Posterior cingulate gyrus (tissue), 11 donors: ENCODE measurements at places on chromosomes 7 and 10.
A peak's percentile ranks its signal among the peaks of the same experiment; 100 is the strongest.

DNA sequence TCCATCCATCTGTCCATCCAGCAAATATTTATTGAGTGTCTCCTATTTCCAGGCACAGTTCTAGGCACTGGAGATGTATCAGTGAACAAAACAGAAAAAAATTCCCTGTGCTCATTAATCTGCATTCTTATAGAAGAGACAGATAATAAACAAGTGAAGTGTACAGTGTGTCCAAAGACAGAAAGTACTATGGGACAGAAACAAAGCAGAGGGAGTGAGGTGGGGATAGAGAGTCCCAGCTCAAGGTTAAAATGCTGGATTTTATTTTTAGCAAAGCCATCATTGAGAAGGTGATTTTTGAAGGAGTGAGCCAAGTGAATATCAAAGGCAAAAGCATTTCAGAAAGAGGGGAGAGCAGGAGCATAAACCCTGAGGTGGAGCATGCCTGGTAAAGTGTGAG, 21.8 kb upstream of the EXOC6 start:
- no peak for DNase-seq

GRCh38 chr7:106111655-106112117, 426 bp downstream of the SYPL1 start:
- DNase-seq: peak; percentile 48

GRCh38 chr7:37448011-37448635, 541 bp downstream of the ELMO1 start:
- peak; percentile 52 for DNase-seq

- no peak for DNase-seq
Measured at GRCh38 chr10:70820976-70821750, 5.4 kb downstream of the SGPL1 start.

- DNase-seq: no peak
Measured at GRCh38 chr7:158279539-158280447, 307.8 kb downstream of the PTPRN2 start.

DNA sequence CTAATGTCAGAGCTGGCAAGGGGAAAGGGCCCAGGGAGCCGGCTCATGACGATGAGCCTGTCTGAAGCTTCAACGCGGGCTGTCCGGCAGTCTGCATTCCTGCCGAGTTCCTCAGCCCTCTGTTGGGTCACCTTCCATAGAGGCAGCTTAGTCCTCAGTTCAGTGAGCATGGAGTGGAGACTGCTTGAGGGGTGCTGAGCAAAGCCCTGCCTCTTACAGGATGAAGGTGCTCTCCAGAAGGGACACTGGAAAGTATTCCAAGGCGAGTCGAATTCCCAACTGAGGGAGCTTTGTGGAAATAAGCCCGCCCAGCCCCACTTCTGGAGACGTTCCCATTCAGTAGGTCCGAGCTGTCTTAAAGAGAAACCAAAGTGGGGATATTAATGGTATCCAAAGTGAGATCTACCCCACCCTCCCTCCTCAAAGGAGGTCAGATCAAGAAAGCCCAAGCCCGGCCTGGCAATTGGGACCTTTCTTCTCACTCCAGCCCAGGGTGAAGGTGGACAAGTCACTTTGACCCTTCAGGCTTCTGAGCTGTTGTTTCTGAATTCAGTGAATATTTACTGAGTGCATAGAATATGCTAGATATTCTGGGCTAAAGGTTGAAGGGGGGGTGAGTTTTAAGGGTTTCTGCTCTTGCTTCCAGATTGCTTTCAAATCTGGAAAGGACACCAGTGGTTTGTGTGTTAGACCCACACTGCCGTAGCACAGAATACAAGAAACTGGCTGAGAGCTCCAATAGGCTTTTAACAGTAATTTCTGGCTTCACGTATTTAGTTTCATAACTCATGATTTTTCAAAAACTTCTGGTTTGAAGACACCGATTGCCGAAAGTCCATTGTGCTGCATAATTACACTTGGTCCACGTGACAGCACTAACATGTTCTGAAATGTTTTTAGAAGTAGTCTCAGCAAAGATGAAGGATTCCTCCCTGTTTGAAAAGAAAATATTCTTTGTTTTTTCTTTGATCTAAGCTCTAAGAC, 3.5 kb downstream of the EGFR start:
- no peak for DNase-seq

- no peak for DNase-seq
Measured at GRCh38 chr7:45410893-45411292, 163.3 kb upstream of the ADCY1 start.

DNA sequence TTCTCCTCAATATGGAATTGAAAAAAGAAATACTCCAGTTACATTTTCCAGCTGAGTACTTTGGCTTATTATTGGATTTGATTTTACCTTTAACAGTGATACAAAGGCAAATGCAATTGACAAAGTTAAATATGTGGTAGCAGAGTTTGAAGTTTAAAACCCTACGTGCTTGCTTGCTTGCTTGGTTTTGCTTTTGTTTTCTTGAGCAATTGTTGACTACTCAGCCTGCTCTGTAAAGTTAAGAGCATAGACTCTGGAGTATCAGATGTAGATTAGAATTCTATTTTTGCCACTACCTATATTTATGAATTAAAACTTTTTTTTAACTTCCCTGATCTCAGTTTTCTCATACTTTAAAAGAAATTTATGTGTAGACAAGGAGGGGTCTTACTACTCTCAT, 51.4 kb downstream of the PCDH15 start:
- DNase-seq: no peak

- no peak for DNase-seq
Measured at GRCh38 chr7:157412491-157413180, 75.8 kb downstream of the DNAJB6 start.

DNA sequence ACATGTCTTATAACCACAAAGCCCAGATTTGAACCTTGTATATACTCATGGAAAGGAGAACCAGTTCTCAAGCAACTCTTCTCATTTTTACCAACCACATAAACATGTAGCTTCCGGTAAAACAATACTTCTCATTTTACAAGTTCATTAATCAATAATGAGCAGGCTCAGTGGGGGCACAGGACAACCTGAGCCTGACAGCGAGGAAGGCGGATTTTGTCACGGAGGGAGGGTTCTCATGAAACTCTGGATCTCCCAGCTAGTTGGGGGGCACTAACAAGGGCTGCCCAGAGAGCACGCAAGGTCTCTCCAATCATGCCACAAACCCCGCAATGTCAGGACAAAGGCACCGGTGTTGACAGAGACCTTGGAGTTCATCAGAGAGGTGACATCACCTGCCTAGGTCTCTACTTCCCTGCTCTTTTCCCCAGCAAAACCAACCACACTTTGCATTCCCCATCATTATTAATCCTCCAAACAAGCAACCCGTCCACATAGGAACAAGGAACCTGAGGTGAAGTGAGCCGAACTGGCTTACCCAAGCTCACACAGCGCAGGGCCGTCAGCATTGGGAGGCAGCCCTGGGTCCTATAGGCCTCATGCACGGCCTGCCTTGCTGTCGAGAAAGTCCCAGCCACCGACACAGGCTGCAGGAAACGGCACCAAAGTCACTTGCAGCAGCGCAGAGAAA, 192.1 kb upstream of the KLF14 start:
- no peak for DNase-seq

GRCh38 chr10:3879073-3879472, 94.1 kb upstream of the KLF6 start:
- DNase-seq: no peak

DNA sequence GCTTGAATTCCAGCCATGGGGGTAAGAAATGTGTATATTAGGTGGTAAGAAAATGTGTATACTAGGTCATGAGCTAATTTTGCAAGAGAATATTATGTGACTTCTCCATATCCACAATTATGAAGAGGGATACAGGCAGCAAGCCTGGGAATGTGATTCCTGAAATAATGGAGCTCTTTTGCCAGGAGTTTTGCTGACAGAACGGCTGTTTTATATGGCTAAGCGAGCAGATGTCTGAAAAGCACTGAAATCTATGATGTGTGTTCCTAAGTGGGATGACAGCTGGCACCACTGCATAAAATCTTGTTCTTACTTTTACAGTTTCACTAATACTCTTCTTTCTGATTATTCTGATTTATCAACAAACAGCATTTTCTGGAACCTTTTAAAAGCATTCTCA, 386.0 kb upstream of the HPS1 start:
- no peak for DNase-seq

DNA sequence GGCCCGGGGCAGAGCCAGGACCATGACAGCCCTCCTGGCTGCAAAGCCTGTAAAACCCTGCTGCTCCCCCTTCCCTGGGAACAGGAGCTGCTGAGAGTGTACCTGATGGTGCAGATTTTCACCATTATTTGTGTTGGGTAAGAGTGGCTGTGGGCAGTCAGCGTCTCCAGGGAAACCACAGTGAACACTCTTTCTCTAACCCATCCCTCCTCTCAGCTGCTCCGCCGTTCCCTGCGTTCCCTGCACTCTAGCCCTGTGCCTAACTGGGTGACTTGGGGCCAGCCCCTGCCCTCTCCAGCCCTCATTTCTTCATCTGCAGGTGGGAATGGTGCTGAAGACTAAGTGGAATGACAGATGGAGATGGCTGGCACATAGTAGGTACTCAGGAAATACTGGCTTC, 75.9 kb upstream of the PCBD1 start:
- DNase-seq: no peak

GRCh38 chr7:102814025-102814471, 65.2 kb downstream of the FAM185A start:
- DNase-seq: no peak
